Gastroesophageal sphincter (tissue), 4 donors: ENCODE measurements at places on chromosomes 12 and 14. TPM values are rescaled to one million over a fixed set of nuclear protein-coding genes. Genes with fewer than 3 reads are reported as not detected.

- ATAC-seq, result peak; percentile 82
Measured at GRCh38 chr12:1605129-1606020, 11.0 kb upstream of the FBXL14 start.

GRCh38 chr14:32044454-32044853 is 32.6 kb upstream of the ARHGAP5 start:
- no peak for ATAC-seq

Gene KCNK13
- total RNA-seq, result 0.19 TPM

Gene SPTLC2
- total RNA-seq, result 35.2 TPM

DNA sequence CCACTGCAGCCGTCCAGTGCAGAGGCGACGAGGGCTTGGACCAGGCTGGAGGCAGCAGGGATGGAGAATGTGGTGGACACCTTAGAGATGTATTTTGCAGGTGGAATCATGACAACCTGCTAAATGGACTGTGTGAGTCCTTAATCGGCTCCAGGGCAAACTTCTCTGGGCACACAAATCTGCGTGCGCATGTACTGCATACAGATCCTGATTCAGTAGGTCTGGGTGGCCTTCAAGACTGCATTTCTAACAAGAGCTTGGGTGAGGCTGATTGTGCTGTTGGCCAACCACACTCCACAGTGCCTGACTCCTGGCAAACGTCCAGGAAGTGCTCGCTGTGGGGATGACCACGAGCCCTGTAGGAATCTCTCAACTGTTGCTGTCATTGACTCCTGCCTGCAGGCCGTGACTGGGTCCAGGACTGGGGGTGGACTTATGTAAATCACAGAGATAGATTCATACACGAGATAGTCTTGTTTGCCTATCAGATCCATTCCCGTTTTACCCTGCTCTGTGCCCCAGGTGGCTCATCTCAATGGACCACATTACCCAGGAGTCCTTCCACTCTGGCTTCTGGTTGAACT is 27.2 kb downstream of the JDP2 start:
- no peak for ATAC-seq

DNA sequence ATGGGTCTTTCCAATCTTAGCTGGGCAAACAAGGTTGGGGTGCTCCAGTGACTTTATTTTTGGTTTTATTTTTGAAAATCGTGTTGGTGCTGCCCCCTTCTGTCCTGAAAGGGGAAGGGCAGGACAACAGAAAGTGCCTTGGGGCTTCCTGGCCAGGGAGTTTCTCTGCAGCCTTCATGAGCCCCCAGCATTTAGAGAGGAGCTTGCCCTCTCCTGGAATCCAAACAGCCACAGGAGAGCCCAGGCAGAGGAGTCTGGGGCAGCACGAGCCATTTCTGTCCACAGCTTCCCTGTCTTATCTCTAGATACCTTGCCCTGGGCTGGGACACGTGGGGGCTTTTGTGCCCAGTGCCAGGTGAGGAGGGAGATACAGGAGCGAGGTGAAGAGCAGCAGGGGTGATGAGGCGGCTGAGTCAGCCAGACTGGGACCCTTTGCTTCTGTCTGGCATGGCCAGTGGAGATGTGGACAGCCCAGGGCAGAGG is 4.4 kb upstream of the C1RL start:
- ATAC-seq, result no peak

GRCh38 chr12:5768581-5769196 is 176.4 kb downstream of the ANO2 start:
- ATAC-seq, result no peak

- no peak for ATAC-seq
Measured at GRCh38 chr14:80388980-80389711, 177.8 kb upstream of the DIO2 start.

Gene ERBB3
- total RNA-seq, result 41.1 TPM

Gene HPD
- total RNA-seq, result 2.6 TPM

DNA sequence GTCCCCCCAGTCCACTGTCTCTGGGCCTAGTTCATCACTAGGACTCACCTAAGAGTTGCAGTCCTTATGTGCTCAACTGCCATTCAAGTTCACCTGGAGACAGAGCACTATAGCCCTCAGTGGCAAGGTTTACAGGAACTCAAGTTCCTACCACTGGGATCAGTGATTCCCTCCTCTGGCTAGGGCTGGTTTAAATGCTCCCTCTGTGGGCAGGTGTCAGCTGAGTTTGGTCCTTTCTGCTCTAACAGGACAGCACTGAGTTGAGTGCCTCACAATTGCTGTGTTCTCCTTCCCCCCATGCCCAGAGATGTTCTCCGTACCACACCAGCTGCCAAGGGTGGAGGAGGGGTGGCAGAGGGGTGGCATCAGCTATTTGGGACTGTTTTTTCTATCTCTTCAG is 20.8 kb upstream of the SAV1 start:
- ATAC-seq, result no peak

DNA sequence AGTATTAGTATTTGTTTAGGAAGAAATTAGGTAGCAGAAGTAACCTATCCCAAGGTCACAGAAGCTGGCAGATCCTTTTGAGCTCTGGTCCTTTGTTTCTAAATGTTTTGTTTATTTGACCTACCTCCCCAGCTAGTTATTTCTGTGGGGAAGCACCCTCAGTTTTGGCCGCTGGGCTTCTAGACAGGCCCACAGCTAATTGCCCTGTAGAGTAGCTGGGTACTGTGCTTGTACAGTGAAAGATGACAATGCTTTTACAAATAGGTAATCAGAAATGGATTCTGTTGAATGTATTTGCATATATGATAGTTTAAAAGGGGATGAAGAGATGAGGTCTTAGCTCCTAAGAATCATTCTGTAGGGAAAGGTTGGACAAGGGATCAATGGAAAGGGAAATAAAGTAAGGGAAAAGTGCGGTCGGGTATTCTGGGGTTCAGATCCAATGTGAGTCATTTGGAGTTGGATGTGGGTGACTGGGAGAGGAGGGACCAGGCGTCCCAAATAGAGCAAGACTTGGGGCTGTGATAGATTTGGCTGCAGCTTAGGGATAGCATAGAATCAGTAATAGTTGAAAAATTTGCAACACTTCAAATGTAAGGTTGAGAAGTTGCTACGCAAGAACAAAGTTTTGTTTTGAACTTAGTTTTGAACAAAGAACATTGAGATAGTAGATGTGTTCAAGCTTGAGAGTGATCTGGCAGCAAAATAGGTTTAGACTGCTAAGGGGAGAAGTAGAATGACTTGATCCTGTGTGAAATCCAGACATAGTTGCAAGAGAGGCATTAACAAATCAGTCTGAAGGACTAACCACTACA is 3.6 kb downstream of the NUDT4 start:
- ATAC-seq, result no peak

GRCh38 chr14:39219075-39219499 is 14.6 kb upstream of the MIA2 start:
- ATAC-seq, result no peak

Gene GLI1
- 0.15 TPM for total RNA-seq

- ATAC-seq, result no peak
Measured at GRCh38 chr14:101200650-101201516, 297.4 kb upstream of the RTL1 start.

Gene MYO1A
- total RNA-seq, result 0.22 TPM

- peak; percentile 67 for ATAC-seq
Measured at GRCh38 chr12:104605685-104606084, 148.9 kb downstream of the CHST11 start.

DNA sequence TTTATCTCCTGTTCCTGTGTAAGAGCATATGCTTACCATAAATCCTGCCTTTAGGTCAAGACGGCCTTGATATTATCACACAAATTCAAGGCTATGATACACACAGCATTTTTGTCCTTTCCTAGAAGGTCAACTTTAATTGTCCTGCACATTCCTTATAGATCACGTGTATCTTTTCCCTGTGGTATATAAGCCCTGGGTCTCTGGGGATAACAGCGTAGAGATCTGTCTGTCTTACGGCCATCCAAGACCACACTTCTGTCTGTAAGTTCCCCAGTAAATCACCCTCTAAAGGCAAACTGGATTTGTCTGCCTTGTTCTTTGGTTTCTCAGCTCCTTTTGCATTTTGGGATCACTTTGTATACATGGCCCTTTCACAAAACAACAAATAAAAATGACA is 69.5 kb upstream of the TCL1B start:
- no peak for ATAC-seq
